ENCODE measurements at places on chromosomes 3 and 15.

GRCh38 chr3:142930463-142930862, 33.0 kb downstream of the PAQR9 start:
- DNase-seq, result no peak

- DNase-seq, result no peak
Measured at GRCh38 chr3:163561151-163561550, 1517.1 kb downstream of the SI start.

GRCh38 chr15:67240235-67241131, 14.0 kb downstream of the AAGAB start:
- peak; percentile 22 for DNase-seq

GRCh38 chr15:59074607-59075006, 30.3 kb upstream of the CCNB2 start:
- no peak for DNase-seq

GRCh38 chr3:152581951-152582350, 253.0 kb upstream of the P2RY1 start:
- no peak for DNase-seq

DNA sequence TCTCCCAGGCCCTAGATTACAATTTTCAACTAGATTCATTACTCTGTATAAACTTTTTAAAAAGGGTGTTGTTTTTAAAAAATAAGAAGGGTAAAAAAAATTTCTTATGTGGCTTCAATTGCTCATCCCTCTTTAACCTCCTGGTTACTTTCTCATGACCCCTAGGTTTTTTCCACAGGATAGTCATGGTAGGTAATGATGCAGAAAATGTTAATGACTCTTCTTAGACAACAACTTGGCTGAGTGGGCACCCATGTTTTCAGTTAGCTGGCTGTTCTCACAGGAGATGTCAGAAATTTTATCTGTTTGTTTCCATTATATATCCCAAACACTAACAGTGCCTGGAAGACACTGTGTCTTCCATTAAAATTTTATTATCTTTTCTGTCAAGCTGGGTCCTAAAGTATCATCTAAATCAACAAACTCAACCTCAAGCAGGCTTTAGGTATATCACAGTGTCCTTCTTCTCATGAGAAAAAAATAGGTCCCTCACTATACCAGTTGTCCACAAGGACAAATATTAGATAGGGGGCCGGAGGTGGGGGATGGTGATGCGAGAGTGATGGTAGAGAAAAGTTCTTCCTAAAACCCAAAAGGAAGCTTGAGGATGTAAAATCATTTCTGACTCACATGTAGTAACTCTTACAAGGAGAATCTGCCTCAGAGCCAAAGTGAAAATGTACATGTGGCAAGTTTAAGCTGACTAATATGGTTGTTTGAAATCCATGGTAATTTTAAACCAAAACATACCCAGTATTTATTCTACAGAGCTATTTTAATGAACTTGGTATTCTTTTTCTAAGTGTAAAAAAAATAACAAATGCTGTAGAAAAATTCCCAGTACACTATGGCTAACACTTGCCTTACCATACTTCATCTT, 43.3 kb downstream of the PLOD2 start:
- DNase-seq, result no peak

DNA sequence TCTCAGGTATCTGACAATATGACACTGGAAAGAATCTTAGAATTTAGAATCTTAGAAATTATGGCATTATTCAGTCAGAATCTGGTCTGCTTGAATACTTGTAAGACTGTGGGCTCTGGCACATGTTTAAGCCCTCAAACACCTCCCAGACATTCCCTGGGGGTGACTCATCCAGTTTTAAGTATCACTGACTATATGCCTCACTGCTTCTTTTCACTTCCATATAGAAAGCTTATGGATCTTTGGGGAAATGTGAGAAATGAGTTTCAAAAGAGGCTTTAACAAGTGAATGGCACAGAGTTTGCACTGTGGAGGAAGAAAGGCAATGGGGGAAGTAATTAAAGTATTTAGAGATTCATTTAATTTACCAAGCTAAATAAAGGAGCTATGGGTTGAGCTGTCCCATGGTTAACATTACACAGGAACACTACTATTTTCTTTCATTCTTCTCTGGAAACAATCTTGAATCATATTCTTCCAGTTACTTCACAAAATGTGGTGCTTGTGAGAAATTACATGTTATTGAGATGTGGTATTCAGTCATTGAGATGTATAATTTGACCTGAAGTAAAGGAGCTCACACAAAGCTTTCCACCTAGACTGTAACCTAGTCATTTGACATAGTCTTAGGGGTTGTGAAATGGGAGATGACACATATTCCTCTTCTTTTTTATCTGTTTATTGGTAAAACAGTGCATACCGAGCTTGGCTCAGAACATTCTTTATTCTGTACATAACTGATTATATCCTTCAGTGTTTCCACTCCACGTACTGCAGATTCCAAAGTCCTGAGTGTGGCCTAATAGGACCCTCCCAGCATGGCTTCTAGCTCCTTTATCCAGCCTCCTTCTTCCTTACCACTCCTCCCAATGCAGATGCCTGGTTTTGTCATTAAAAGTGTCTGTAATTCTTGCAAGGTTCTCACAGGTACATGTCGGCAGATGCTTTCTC, 544.6 kb upstream of the NECTIN3 start:
- DNase-seq, result no peak

- DNase-seq, result no peak
Measured at GRCh38 chr3:124288996-124289395, 297.1 kb upstream of the ROPN1 start.

DNA sequence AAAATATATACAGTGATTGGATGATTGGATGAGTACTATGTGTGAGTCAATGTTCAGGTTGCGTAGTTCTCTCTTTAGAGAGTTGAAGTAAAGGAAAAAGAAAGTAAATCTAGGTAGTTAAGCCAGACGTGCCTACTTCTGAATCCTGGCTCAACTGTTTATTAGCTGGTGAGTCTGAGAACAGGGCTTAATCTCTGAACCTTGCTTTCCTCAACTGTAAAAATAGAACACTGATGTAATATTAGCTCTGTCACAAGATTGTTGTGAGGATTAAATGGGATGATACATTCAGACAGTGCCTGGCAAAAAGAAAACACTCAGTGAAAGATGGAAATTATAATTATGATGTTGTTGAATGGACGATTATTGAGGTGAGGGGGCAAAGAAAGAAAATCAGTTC, 413.4 kb downstream of the MAGI1 start:
- DNase-seq, result no peak

- no peak for DNase-seq
Measured at GRCh38 chr3:30982416-30983075, 88.1 kb upstream of the GADL1 start.

DNA sequence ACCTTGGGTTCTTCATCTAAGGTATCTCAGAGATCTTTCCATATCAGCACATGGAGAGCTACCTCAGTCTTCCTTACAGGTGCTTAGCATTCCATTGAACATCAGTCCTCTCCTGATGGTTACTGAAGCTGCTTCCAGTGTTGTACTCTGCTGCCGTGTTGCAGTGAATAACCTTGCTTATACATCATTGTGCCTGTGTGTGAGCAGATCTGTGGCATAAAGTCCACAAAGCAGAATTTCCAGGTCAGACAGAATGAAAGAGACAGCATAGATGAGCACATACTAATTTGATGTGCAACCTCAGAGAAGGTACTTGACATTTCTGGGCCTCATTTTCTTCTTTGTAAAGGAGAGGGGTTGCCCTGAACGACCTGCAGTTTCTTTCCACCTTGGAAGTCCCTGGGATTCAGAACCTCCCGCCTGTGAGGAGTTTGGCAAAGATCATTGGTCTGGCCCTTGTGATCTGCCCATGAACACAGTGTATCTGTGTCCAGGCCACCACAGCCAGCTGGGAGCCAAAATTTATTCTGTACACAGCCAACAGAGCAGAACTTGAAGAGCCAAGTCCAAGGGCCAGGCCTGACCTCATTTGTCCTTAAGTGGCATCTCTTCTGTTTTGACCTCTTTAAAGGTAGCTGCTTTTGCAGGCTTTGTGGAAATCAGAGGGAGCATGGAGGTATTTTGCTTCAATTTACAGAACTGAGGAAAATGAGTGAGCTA, 57.2 kb upstream of the SLC7A14 start:
- DNase-seq, result no peak

- DNase-seq, result no peak
Measured at GRCh38 chr3:17290894-17291293, 406.1 kb downstream of the PLCL2 start.

GRCh38 chr3:33380653-33381052, 59.6 kb downstream of the UBP1 start:
- no peak for DNase-seq

DNA sequence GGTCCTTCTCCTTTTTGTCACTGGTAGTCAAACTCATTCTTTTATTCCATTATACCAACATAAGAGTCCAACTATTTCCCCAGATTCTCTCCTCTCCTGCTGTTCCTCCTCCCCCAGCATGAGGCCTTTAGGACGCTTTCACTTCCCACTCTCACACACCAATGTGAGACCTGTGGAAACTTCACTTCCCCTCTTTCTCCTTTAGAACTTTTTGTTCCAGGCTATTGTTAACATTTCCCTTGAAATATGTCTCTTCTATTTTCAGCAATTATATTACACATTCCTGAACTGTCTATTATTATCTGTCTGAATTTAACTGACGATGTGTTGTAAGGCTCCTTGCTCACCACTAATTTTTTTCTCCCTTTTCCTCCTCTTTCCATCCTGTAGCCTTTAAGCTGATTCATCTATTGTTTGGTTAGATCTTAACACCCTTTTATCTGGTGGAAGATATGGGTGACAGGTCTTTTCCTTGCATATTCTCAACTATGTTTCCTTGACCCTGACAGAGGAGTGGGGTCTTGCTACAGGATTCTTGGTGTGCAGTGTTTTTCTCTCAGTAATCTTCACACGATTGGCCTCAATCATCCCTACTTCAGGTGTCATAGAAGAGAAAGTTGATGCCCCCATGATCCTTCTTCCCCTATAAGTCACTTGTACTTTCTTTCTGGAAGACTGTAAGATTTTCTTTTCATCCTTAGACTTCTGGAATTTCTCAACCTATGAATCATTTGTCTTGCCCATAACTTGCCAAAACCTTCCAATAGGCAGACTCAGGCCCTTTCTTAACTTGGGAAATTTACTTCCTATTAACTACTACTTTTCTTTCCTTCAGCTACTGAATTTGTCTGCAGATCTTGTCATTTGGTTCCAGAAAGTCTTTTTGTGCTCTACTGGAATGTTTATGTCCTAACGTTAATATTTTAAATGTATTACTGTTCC, 5.9 kb downstream of the CYP19A1 start:
- no peak for DNase-seq

GRCh38 chr3:56917361-56918110, 115.8 kb upstream of the ARHGEF3 start:
- no peak for DNase-seq

DNA sequence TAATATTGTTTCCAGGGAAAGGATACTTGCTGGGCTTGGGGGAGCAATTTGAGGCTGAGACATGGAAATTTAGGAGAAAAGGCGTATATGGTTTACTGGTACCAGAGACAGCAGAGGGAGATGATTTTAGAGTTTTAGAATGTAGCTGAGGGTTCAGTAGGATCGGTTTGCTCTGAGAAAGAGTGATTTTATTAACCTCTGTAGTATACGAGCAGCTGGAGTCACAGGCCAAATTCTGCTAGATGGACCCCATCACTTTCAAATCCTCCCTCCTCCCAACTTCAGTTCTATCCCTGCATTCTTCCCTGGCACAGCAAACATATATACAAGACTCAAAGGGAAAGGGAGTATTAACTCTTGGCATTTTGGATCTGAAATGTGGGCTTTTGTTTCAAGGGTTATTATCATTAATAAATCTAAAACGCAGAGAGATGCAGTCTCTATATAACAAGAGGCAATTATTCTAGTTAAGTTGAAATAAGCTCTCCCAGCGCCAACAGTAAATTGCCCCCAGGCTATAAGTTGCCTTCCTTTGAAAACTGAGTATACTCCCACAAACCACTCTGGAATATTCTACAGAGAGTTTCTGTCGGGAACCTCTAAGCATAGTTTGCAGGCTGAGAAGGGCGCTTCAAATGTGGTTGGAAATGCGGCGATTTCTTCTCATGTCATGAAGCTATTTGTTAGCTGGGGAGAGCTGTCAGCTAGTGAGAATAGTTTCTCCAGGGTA, 5.4 kb downstream of the CRABP1 start:
- no peak for DNase-seq

DNA sequence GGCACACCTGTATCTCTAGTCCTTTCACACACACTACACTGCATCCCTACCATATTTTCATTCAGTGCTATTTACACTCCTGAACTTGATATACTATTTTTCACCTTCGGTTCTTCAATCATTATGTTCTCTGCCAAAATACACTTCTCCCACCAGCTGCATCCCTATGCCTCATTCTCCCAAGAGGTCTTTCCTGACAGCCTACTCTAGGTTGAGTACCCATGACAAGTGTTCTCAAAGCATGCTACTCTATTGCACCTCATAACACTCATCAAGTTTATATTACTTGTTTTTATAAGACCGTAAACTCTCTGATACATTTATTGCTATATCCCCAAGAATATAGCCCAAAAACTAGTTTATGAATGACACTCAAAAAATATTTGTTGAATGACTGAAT, 549.5 kb downstream of the PYDC2 start:
- DNase-seq, result no peak

- DNase-seq, result no peak
Measured at GRCh38 chr3:97674461-97674860, 90.1 kb upstream of the ARL6 start.

Data from hematopoietic multipotent progenitor cell (in vitro differentiated cells).